ENCODE measurements at places on chromosomes 1 and 21.
A peak's percentile ranks its signal among the peaks of the same experiment; 100 is the strongest.

GRCh38 chr1:30916296-30916695 is 7.7 kb upstream of the SDC3 start:
- DNase-seq = no peak

- no peak for DNase-seq
Measured at GRCh38 chr21:38343691-38344090, 86.9 kb downstream of the KCNJ15 start.

GRCh38 chr1:164765992-164766720 is 207.2 kb downstream of the PBX1 start:
- no peak for DNase-seq

DNA sequence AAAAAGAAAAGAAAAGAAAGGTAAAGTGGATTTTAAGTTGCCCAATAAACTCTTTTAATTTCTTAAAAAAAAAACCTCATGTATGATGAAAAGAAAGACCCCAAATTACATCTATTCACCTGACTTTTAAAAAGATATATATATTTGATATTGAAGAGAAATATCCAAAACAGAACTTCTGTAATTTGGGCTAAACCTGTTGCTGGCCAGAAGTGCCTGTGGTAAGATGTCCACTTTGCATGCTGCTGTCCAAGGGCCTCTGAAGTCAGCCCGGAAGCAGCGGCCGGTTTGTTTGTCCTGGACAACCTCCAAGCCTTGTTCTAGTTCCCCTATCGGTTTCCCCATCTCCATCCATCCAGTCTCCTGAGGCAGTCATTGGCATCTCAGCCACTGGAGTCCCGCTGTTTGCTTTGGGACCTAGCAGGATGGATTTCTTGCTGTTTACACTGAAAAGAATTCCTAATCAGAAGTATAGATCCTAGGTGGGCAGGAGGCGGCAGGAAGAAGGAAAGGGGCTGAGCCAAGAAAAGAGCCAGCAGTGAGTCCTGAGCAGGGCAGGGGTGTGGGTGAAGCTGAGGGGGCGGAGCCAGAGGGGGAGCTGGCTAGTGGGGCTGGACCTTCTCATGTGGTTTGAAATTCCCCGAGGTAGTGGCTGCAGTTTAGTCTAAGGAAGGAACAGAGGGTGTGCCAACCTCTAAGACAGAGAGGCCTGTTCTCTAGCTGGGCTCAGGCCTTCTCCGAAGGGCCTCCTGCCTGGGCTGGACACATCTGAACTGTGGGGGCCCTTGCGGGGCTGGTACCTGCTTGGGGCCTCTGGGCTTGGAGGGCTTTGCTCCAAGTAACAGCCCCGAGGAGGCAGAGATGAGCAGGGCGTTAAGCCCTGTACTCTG is 3.3 kb downstream of the NCMAP start:
- no peak for DNase-seq

GRCh38 chr1:53583021-53583867 is 124.0 kb downstream of the DMRTB1 start:
- no peak for DNase-seq

GRCh38 chr1:22509815-22510214 is 53.5 kb upstream of the EPHA8 start:
- no peak for DNase-seq

- peak; percentile 4 for DNase-seq
Measured at GRCh38 chr1:50968821-50969610, 1.0 kb upstream of the CDKN2C start.

Measured in stimulated activated CD4-positive, alpha-beta T cell treated with anti-CD3 and anti-CD28 coated beads, Interleukin-12 subunit alpha, Interleukin-12 subunit beta, amount 100 ng/mL, for 24 hours (primary cell).